ENCODE measurements at places on chromosomes 5 and 9.

DNA sequence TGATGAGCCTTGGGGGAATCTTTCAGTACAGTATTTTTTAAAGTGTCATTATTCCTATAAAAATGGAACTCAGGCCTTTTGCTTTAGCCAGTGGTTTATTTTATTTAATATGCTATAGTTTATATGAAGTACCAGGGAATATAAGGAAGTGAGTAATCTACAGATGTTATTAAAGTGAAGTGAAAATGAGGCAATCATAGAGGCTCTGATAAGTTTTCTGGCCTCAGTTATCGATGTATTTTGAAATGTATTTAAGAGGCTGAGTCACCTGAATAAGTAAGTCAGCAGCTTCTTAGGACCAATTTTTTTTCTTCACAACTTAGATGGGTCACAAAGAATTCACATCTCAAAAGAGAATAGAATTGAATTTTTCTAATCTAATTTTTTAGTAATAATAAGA is 829.0 kb downstream of the DNAH5 start:
- DNase-seq = no peak

GRCh38 chr5:148091991-148092964 is 28.5 kb downstream of the SPINK5 start:
- DNase-seq = no peak

DNA sequence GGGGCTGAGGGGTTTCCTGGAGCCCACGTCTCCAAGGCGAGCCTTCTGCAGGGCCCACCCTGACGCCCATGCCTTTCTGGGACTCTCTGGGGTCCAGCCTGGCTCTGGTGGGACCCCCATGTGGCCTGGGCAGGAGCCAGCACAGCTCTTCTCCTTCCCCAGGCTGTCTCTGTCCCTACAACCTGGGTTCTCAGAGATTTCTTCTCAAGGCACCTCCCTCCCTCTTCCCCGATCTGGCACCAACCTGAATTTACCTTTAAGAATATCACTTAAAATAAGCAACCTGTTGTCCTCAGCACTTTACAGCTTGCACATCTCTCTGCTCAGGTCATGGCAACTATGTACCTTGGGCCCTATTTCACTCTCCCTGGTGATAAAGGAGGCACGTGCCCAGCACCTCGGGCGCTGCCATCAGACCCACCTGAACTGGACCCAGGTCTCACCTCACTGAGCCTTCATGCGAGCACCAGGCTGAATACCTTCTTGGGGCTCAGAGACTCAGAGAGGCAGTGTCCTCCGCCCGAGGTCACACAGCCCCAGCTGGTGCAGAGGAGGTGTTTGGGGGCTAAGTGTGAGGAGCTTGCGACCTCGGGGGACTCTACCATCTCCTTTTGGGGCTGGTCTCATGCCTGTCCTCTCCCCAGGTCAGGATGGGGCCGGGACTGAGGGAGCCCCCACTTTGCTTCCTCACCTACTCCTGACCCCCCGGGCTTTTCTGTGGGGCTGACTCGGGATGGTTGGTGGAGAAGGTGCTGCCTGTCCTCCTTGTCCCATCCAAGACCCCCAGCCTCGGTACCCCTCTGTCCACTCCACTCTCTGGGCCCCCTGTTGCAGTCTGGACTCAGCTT is 217.7 kb downstream of the C9orf50 start:
- no peak for DNase-seq

- no peak for DNase-seq
Measured at GRCh38 chr5:9691261-9691660, 61.1 kb upstream of the TAS2R1 start.

DNA sequence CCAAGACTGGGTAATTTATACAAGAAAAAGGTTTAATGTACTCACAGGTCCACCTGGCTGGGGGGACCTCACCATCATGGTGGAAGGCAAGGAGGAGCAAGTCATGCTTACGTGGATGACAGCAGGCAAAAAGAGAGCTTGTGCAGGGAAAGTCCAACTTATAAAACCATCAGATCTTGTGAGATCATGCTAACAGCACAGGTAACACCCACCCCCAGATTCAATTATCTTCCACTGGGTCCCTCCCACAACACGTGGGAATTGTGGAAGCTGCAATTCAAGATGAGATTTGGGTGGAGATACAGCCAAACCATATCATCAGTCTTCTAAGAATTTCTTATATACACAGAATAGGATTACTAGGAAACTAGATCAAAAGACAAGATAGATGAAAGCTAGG is 555.6 kb downstream of the PRR16 start:
- DNase-seq = no peak

DNA sequence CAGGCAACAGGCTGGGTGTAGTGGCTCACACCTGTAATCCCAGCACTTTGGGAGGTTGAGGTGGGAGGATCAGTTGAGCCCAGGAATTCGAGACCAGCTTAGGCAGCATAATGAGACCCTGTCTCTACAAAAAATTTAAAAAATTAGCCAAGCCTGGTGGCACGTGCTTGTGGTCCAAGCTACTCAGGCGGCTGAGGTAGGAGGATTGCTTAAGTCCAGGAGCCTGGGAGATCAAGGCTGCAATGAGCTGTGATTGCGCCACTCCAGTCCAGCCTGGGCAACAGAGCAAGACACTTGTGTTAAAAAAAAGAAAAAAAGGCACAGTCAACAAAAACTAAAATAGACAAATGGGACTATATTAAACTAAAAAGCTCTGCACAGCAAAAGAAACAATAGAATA is 29.3 kb downstream of the ATP6V0E1 start:
- DNase-seq = no peak

- peak; percentile 64 for DNase-seq
Measured at GRCh38 chr9:128863647-128864046, 18.1 kb downstream of the KYAT1 start.

DNA sequence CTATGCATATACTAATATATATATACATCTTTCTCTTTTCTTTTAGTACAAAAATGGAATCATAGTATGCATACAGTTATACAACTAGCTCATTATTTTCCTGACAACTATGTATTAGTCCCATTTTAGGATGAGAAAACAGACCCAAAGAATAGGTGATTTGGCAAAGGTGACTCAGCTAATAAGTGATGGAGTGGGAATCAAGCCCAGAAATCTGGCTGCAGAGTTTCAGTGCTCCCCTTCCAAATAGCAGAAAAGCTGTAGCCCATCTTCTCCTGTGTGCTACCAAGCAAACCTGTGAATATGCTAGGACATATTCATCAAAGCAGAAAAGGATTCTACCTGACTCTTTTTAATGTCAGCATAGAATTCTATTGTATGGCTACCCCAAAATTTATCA is 114.7 kb downstream of the ARL15 start:
- no peak for DNase-seq

DNA sequence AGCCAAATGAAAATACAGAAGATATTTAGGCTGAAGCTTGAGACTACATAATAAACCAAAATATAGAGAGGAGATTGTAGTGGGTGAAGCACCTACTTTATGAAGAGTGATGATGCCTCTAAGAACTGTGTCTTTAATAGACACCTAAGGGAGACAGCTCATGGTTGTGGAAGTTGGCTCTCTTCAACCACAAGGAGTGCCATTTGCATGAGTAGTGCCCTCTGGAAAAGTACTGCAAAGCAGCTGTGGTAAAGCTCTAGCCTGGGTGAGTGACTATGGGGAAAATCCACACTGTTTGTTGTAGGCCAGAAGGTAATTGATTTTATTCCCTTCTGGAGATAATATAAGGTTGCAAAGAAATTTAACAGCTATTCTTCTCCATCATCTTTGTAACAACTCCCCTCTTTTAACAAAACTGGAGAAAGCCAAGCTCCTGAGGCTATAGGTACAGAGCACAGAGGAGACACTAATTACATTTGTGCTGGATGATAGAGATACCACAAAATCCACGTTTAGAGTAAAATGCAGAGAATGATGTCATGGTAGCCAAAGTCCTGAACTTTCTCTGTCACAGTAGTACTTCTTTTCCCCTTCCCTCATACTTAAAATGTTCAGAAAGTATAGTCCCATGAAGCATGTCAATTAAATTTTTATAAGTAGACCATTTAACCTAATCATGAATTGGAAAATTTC is 122.8 kb downstream of the STARD4 start:
- DNase-seq = no peak

DNA sequence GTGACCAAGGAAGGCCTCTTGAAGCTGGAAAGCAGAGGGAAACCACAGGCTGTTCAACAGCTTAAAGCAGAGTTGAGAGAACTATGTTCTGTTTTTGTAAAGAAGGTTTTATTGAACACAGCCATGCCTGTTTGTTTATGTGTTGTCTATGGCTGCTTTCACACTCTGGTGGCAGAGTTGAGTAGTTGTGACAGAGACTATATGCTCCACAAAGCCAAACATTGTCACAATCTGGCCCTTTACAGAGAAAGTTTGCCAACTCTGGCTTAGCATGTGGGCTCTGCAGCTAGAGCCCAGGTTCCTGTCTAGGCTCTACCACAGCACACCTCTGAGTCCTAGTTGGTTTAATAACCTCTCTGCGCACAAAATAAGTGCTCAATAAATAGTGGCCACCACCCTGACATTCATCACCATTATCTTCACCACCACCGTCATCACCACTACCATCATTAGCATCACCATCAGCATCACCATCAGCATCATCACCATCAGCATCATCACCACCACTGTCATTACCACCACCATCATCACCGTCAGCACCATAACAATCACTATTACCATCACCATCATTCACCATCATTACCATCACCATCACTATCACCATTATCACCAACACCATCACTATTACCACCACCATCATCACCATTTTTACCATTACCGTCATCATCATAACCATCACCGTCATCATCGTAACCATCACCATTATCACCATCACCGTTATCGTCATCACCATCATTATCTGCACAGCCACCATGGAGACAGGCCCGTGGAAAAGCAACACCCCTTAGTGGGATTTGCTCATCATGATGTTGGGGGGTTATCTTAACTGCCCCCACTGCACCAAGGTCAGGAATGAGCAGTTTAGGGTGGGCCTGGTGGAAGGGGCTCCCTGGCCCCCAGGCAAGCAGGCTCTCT is 18.3 kb downstream of the AKNA start:
- DNase-seq = no peak

DNA sequence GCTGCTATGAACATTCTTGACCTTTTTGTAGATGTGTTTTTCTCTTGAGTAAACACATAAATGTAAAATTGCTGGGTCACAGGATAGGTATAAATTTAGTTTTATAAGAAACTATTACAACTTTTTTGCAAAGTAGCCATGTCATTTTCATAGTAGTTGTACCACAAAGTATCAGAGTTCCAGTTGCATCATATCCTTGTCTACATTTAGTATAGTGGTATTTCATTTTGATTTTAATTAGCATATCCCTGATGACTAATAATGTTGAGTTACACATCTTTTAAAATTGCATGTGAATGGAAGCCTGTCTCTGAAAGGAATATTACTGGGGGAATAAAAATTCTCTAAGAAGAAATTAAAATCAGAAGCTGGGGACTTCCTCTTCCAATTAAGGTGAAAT is 85.4 kb downstream of the TMEM161B start:
- DNase-seq = no peak

DNA sequence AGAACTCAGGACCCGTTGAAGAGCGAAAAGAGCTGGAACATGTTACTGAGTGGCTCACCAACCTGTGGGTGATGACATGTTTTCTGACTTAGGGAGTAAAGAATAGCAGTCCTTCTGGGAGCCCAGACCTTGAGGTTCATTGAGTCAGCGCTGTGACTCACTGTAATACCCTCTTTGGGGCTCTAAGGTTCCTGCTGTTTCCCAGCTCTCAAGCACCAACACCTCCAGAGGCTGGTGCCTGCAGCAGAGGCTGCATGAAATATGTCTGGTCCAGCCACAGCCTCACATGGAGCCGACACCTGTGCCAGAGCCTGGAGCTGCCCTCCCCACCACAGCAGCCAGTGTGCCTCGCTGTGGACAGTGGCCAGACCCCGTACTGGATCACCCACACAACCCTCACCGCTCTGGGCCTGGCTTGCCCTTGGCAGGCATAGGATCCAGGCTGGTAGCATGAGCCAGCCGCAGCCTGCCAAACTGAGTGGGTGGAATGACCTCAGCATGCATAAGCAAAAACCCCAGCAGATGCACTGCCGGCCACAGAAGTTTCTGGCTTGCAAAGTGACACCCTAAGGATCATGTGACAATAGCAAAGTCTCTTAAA is 143.5 kb upstream of the MRPS30 start:
- no peak for DNase-seq

DNA sequence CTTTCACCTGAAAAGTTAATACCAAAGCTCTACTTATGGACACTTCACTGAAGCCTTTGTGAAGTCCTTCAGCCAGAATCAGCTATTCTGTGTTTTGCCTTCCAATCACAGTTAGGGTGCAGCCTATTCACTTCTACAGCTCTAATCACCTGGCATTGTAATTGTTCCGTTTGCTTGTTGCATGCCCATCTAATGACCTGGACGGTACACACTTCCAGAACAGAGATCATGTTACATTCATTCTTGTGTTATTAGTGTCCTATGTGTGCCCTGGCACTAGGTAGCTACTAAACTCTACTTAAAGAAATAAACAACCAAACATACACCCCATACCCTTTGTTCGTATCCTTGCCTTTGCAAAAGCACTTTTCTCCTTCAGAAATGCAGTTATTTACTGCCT is 1162.9 kb upstream of the WWC1 start:
- no peak for DNase-seq

GRCh38 chr5:74885170-74885569 is 19.0 kb upstream of the FAM169A start:
- DNase-seq = no peak

DNA sequence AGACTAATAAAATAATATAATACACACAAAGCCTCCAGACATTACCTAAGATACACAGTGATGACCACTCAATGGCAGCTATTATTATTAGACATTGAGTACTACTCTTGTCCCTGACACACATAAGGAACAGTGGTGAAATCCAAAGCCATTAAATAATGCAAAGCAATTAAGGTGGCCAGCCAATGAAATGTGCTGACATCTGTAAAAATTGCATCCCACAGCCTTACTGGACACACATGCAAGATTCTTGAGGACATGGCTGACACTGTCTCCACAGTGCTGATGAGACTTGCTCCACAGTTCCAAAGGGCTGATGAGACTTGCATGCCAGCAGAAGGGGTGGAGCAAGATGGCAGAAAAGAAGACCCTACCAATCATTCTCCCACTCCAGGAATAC is 447.5 kb downstream of the IRX1 start:
- no peak for DNase-seq

GRCh38 chr9:127781806-127782205 is 3.3 kb upstream of the SH2D3C start:
- no peak for DNase-seq

DNA sequence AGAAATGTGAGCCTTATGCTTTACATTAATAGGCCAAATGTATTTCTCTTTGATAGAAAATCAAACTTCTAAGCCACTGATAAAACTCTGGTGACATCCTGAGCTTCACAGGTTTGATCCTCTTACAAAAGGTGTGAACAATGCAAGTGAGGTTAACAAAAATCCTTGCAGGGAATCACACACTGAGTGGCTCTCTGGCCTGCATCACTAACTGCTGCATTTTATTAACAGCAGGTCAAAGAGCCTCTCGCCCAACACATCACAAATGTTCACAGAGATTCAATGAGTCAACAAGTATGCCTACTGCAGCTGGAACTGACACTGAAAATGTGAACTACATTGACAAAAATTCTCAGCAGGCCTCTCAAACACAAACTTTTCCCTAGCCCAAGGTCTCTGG is 122.3 kb downstream of the SEMA5A start:
- no peak for DNase-seq

- no peak for DNase-seq
Measured at GRCh38 chr9:116336133-116336862, 182.7 kb downstream of the PAPPA start.

All from stimulated activated CD8-positive, alpha-beta memory T cell treated with anti-CD3 and anti-CD28 coated beads, Interleukin-4, amount 100 ng/mL, for 4 hours (primary cell).